ENCODE measurements at places on chromosomes 2 and 18.

DNA sequence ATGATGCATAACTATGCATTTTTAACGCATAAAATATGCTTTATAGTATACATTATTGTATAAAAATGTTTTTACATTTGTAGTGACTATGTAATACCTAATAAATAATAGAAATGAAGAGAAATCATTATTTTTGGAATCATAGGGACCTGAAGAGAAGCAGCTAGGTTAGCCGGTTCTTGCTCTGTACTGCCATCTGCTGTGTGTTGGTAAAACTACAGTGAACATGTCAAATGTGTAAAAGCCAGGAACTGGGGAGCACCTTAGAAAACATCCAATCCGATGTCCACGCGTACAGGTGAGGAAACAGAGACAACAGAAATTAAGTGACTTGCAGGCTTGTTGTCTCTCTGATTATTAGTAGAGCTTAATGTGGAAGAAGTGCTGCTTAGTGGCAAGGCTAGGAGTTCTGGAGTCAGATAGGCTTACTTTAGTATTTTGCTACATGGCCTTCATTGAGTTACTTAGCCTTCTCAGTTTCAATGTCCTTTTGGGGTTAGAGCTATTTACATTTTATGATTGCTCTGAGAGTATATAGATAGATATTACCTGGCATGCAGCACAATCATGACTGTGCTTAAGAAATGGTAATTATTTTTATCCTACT is 386.5 kb downstream of the DLGAP1 start:
- DNase-seq, result no peak

GRCh38 chr2:189581354-189582139 is 961 bp upstream of the SLC40A1 start:
- no peak for DNase-seq

- no peak for DNase-seq
Observed at GRCh38 chr2:173075781-173076580, at the start of gene MAP3K20. Gene MAP3K20 (plus strand): TSS chr2:173075846. CDS start chr2:173091032, 15,186 bp downstream.

GRCh38 chr18:49892148-49892924 is 79.0 kb upstream of the ACAA2 start:
- no peak for DNase-seq

GRCh38 chr18:34965108-34965507 is 76.1 kb upstream of the MAPRE2 start:
- DNase-seq, result no peak
